Stimulated activated CD4-positive, alpha-beta T cell treated with anti-CD3 and anti-CD28 coated beads, Interleukin-15, amount 100 ng/mL, for 48 hours (primary cell): ENCODE measurements at places on chromosomes 2 and 18.

DNA sequence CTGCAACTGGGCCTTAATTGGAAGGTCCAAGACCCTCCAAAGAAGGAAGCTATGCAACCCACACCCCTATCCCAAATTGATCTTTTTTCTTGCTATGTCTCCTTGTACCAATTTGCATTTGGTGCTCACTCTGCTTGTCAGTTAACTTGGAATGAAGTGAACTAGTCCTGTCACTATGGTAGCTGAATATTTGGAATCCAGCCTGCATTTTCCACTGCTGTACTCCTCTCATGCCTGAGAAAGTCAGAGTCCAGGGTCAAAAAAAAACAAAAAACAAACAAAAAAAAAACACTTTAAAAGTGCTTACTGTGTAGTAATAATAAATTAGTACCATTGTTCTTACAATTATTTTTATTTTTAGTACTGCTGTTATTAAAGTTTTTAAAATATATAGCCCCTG is 462.8 kb upstream of the SLC8A1 start:
- DNase-seq, result no peak

DNA sequence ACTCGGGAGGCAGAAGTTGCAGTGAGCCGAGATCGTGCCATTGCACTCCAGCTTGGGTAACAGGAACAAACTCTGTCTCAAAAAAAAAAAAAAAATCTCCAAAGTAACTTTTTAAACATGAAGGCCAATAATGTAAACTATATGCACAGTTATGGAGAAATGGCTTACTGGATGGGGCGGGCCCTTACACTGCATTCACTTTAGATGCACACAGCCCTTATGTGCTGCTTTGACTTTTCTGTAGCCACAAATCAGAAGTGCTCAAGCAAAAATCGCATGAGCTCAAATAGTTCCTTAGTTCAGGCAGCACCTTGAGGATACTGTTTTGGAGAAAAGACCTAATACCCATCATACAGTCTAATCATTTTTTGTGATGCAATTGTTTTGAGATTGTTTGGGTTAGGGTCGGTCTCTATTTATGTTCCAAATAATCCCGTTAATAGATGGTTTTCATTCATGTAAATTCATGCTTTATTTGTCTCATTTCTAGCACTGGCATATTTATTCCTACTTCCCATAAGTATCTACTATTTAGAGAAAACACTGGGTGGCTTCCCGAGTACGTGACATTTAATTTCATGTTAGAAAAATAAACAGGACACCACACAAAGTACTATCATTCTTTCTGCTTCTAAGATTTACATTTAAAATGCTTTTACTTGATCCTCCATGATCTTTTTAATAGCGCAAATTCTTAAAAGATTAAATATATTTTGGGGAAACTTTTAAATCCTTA is 34.7 kb downstream of the RBMS1 start:
- no peak for DNase-seq

DNA sequence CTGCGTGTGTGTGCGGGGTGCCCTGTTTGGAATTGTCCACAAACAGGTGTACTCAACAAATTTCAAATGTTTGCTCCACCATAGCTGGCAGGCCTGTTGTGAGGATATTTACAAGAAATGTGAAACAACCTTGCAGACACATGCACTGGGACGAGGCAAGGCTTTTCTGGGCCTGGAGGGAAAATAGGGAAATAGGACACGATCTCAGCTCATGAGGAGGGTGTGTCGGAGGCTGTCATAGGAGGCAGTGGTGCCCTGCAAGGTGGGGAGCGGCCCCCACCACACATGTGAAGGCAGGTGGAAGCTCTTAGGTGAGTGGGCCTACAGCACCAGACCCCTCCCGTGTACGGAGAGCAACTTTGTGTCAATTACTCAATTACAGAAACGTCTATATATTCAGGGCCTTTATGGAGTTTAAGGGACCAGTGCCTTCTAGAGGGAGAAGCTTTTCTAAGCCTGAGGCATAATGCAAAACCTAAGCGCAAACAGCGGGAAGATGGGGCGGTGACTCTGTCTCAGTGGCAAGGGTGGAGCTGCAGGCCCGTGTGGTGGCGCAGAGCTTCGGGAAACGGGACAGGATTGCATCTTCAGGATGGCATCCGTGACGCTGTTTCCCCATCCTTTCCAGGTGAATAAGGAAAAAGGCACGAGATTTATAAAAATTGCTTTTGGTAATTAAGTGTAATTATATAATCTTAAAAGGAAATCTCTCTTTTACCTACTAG is 48.0 kb downstream of the RNF144A start:
- DNase-seq, result no peak

GRCh38 chr2:71223767-71224333 is 3.1 kb downstream of the PAIP2B start:
- no peak for DNase-seq

GRCh38 chr2:45826460-45826859 is 175.0 kb downstream of the PRKCE start:
- DNase-seq, result no peak

- DNase-seq, result no peak
Measured at GRCh38 chr2:102294802-102295489, 16.4 kb upstream of the IL1RL1 start.

- DNase-seq, result no peak
Measured at GRCh38 chr2:173432049-173432754, 77.5 kb downstream of the CDCA7 start.

GRCh38 chr2:239308661-239309397 is 92.0 kb downstream of the HDAC4 start:
- no peak for DNase-seq
